ENCODE measurements at places on chromosomes 6 and 20.

GRCh38 chr6:92176666-92177065 is 1242.7 kb downstream of the EPHA7 start:
- no peak for DNase-seq

- DNase-seq = no peak
These were observed 144.7 kb upstream of the HDAC2 start for GRCh38 chr6:114115652-114116051.

DNA sequence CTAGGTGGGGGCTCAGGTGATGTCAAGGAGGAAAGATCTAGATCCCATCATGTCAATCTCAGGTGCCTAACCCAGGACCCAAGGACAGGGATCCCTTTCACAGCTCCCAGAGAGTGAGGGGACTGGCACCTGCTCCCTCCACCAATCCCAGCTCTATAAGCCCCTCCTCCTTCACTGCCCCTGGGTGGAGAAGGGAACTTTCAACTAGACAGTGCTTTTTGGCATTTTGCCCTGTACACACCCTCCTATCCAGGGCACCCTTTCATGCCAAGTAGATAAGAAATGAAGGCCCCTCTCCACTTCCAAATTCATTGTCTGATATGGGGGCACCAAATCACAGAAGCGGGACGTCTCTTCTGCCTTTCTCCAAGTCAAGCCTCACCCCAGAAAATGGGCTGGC is 61.6 kb downstream of the MDGA1 start:
- no peak for DNase-seq

- DNase-seq = no peak
These were observed 49.8 kb upstream of the ADTRP start for GRCh38 chr6:11828262-11828870.
